Left renal cortex interstitium (tissue), 4 donors: ENCODE measurements at places on chromosomes 7 and 10. TPM values are rescaled to one million over a fixed set of nuclear protein-coding genes. Genes with fewer than 3 reads are reported as not detected.

DNA sequence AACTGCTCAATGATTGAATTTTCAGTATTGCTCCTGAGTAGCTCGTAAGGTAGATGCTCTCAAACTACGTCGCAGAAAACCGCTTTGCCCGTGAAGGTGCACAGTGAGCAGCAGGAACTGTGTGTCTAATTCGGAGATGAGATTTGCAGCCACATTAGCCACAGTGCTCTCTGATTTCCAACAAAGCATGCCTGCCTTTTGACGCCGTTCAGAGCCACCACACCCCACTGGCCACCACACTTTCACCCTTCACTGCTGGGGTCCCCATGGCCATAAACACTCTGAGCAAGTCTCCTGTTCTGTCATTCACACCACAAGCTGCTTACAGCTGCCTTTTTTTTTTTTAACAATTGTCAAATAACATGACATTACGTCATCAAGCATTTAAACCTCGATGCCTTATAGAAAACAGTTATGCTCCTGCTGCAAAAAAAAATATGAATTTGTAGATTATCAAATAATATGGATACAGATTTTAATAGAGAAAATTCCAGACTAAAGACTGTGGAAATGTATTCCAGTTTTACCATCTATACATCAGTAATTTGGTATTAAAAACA is 578.8 kb upstream of the PFKP start:
- DNase-seq = no peak

DNA sequence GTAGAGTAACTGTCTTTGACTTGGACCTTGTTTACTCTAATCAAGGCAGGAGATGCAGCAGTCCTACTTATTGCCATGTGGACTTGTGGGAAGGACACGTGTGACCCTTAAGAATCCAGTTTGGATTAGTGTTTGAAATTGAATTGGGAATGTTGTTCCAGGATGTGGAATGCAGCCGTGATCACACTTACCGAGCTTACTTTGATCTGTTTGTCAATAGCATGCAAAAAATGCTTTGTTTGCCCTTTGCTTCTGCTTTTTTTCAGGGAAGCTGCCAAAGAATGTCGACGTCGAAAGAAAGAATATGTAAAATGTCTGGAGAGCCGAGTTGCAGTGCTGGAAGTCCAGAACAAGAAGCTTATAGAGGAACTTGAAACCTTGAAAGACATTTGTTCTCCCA is 84.7 kb downstream of the CREM start:
- no peak for DNase-seq

- DNase-seq = no peak
These were observed 39.3 kb downstream of the COL1A2 start for GRCh38 chr7:94434042-94434441.

DNA sequence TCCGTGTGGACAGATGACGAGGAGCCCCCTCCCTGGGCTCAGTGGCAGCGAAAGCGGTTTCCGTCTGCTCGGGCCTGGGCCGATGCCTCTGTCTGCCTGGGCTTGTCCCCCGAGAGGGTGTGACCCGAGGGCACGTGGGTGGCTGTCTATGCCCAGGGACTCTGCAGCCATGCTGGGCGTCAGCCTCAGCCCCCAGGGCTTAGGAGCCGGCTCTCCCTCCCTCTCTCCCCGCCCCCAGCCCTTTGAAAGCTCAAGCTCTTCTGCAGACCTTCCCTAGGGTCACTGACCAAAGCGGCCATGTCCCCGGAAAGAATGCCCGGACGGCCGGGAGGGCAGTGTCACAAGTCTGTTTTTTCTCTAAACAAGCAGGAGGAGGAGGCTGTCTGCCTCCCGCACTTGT is 7.1 kb downstream of the MICALL2 start:
- no peak for DNase-seq

DNA sequence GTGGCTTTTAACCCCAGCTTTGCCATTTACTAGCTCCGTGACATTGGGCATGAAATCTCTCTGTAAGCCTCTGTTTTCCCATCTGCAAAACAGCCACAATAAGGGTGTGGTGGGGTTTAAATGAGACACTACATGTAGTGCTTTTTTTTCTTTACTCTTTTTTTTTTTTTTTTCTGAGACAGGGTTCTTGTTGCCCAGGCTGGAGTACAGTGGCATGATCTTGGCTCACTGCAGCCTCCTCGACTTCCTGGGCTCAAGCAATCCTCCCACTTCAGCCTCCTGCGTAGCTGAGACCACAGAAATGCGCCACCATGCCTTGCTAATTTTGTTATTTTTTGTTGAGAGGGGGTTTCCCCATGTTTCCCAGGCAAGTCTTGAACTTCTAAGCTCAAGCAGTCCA is 8.3 kb upstream of the DENND10 start:
- no peak for DNase-seq

DNA sequence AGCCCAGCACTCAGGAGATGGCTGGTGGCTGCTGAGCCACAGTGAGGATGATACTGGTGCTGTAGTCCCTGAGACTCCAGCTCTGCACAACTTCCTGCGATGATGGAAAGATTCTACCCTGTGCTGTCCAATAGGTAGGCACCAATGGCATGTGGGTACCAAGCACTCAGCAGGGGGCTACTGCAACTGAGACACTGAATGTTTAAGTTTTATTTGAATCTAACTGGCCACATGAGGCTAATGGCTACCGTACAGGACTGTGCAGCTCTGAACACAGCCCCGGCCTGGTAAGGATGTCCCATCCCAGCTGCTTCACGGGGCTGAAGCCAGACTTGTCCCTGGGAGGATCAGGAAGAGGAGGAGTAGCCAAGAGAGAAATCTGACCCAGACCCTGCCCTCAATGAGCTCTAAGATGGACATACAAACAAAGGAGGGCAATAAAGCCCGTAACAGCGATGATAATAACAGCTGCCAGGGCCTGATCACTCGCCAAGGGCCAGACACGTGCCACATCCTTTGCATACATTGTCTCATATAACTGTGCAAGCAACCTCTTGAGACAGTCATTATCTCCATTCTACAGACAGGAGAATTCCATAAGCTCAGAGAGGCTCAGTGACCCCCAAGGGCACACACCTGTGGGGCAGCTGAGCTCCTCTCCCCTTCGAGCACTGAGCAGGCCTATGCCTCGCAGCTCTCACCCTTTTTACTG is 3.8 kb downstream of the GPRIN2 start:
- DNase-seq = no peak

DNA sequence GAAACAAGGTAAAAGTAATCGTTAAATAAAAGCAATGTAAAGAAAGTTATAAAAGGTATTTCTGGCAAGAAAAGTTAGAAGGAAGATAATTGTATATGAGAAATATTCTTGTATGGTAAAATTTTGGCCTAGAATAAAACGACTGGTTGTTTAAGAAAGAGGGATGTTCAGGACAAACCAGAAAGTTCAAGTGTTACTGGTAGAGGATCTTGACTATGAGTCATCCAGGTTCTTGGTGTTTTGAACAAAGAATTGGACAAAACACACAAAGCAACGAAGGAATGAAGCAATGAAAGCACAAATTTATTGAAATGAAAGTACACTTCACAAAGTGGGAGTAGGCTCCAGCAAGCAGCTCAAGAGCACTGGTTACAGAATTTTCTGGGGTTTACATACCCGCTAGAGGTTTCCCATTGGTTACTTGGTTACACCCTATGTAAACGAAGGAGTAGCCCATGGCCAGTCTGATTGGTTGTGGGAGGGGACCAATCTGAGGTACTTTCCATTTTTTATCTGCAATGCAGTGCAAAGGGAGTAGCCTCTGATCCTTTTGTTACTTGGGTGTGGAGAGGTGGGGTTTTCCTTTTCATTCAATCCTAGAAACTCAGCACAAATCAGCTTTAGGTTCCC is 22.4 kb upstream of the GARS1 start:
- DNase-seq = no peak

GRCh38 chr7:35359423-35359822 is 105.5 kb upstream of the TBX20 start:
- DNase-seq = no peak

Gene EVX1
- not detected for polyA plus RNA-seq

DNA sequence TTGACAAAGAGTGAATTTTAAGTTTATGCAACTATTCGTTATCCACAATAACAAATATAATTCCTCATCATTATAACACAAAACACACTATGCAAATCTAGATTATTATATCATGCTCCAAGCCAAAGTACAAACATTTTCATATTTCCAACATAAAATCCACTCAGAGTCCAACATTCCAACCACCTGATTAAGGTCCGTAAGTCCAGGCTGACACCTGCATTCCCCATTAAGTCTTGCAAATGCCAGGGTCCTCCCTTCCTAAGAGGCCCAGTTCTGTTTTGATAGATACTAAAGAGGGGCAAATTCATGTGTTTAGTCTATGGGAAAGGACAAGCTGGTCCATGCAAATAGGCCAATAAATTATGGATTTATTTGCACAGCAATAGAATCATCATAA is 206.1 kb downstream of the POU6F2 start:
- DNase-seq = no peak

GRCh38 chr10:34017281-34017680 is 682.8 kb upstream of the NRP1 start:
- DNase-seq = no peak

DNA sequence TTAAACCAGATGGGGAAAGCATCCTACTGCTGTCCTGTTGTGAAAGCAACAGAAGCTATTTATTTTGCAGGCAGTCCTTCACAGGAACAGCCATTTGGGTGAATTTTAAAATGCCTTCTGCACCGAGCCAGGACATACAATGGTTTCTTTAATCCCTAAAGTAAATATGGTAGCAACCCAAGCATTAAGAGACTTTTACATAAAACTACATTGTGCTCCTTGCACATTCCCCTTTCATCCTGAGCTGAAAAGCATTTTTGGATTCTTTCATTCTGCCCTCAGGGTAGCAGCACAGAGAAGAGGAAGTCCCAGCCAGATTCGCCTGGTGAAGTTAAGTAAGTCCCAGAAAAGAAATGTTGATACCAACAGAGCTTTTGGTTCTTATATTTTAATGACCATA is 84.0 kb upstream of the FAM3C start:
- no peak for DNase-seq

GRCh38 chr10:36119455-36119854 is 477.4 kb upstream of the FZD8 start:
- no peak for DNase-seq

Gene CRHR2
- not detected for polyA plus RNA-seq

GRCh38 chr10:63605197-63605967 is 84.2 kb downstream of the REEP3 start:
- DNase-seq = no peak

Gene SLC18A3
- polyA plus RNA-seq = not detected
